Stimulated activated CD4-positive, alpha-beta T cell treated with anti-CD3 and anti-CD28 coated beads, Interleukin-2, amount 100 ng/mL, for 48 hours (primary cell): ENCODE measurements at places on chromosomes 4 and X.

DNA sequence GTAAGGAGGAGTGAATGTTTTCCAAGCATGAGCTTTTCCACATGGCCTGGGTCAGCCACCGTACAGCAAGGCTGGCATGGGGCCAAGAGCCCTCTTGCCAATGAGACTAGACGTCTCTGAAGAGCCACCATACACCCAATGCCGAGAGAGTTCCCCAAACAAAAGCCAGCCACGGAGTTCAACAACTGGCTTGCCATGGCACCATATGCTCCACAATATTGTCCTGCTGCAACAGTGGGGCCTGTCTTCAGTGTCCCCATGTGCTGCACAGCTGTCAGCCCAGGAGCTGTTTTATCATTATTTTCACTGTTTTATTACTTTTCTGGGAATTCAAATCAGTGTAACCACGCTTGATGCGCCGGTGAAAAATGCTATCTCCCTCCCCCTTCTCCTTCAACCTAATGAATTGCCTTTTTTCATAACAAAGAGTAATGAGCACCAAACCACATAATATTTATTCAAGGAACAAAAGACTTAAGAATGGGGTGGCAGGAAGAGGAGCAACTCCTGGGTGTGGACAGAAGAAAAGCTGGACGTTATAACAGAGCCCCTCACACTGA is 18.4 kb downstream of the MAML3 start:
- no peak for DNase-seq

- no peak for DNase-seq
Measured at GRCh38 chr4:111562826-111563225, 582.4 kb upstream of the FAM241A start.

DNA sequence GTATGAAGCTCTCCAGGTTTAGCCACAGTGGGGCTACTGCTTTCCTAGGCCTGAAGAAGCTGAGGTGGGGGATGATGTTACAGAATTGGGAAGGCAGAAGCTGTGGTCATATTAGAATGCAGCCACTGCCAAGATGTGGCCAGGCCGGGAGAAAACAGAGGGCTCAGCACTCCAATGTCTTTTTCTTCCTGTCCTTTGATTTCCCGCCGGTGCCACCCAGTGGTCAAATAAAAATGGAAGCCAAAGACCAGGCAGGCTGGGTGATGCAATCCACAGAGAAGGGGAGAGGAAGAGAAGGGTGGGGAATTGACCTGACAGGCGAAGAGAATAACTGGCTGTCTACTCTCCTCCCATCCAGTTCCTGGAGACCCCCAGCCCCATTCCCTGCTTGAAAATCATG is 94.9 kb upstream of the SHISA3 start:
- no peak for DNase-seq

GRCh38 chr4:7197910-7198309 is 5.6 kb downstream of the SORCS2 start:
- DNase-seq, result no peak

GRCh38 chr4:147785129-147785528 is 53.2 kb downstream of the ARHGAP10 start:
- no peak for DNase-seq

GRCh38 chrX:42189576-42189975 is 266.2 kb upstream of the CASK start:
- no peak for DNase-seq

DNA sequence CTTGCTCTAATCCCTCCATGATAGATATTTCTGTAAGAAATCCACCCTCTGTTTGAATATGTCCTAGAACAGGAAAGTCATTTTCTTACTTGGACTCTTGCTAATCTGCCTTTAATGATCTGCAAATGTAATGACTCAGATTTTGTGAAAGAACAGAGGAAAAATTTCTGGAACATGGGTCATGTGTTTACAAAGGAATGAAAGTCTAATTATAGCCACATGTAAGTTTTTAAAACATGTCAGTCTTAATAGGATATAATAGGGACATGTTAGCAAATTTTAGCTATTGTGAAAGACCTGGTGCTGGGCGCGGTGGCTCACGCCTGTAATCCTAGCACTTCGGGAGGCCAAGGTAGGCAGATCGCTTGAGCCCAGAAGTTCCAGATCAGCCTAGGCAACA is 47.6 kb downstream of the GRK4 start:
- DNase-seq, result no peak

- DNase-seq, result no peak
Measured at GRCh38 chr4:127641524-127641923, 8.8 kb downstream of the INTU start.

DNA sequence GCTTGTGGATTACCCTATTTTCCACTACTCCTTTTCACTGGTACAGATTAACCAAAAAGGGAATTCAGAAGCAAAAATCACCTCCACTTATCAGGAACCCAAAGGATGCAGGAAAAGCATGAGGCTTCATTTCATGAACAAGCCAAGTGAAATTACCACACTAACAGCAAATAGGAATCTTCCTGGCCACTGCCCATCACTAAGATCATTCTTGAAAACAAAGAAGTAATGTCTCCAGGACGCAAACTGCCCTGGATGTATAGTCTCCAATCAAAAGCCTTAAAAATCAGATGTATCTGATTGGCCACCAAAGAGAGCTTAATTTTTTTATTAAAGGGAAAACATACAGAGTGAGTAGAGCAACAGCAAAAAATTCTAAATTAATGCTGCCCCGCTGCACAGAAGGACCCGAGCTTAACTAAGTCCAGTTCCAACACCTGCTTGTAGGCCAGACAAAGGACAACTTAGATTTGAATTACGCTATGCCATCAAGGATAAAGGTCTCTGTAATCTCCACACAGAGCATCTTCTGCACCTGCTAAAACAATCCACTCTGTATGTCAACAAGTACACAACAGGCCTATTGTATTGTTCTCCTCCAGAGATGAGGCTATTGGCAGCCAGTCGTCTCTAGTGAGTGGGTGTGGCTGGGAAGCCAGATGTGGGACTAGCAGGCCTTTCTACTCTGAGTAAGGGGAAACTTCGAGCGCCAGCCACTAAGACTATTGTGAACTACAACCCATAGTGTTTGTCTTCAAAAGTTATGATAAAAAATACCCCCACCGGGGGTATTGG is 12.4 kb downstream of the ZDHHC9 start:
- DNase-seq, result no peak

- peak; percentile 38 for DNase-seq
Measured at GRCh38 chr4:183256756-183257385, 63.2 kb downstream of the CLDN22 start.

DNA sequence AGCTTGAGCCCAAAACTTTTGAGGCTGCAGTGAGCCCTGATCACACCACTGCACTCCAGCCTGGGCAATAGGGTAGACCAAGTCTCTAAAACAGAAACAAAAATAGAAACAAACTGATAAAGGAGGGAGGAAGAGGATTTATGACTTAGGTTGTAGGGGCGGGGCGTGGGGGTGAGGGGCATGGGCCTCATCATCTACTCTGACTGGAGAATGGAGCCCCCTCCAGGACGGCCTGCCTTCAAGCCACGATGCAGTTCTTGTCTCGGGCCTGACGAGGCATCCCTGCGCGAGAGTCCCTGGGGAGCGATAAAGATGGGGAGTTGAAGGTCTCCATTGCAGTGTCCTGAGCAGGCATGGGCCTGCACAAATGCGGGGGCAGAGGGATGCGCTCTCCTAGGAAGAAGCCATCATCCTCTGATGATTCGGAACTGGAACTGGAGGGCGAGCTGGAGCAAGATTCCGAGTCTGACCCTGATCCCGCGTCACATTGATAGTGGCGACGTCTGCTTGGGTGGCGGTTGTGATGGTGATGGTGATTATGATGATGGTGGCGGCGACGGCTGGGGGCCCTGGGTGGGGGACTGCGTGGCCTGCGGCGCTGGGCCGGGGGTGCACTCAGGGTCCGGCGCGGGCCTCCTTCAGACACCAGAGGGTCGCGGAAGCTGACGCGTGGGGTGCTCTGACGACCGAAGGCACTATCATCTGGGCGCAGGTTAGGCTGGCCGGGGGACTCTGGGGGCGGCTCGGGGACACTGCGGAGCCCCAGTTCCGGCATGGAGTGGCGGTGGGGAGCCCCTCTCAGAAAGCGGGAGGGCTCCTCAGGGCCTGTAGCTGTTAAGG is 4.0 kb downstream of the PLP2 start:
- no peak for DNase-seq

GRCh38 chr4:108744307-108744706 is 18.5 kb downstream of the ETNPPL start:
- DNase-seq, result no peak

DNA sequence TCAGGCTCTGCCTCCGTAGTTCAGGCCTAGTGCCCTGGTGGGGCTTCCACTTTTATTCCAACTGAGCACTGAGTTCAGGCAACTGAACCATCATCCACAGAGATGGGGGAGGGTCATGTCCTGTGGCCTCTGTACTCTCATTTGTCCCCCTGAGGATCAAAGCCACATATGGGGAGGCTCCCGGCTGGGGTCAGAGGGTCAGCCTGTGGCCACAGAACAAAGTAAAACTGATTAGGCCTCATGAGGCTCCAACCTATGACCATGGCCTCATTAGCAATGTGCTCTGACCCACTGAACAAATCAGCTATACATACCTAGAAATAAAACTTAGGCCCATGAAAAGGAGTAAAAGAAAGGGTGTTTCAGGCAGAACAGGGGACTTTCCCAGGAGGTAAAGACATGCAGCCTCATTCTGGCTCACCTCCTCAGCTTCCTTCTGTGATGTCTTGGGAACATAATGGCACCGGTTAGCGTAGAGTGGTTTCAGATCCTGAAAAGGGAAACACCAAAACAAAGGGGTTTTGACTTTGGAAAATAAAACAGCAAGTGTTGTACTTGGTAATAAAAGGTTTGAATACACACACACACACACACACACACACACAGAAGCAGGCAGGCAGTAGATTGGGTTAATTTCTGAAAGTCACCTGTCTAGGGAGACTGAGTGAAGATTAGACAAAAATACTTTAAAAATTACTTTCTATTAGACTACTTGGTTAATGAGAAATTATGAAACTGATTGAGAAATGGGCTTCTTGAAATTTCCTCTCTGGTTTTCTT is 24.3 kb downstream of the TMEM255A start:
- no peak for DNase-seq

DNA sequence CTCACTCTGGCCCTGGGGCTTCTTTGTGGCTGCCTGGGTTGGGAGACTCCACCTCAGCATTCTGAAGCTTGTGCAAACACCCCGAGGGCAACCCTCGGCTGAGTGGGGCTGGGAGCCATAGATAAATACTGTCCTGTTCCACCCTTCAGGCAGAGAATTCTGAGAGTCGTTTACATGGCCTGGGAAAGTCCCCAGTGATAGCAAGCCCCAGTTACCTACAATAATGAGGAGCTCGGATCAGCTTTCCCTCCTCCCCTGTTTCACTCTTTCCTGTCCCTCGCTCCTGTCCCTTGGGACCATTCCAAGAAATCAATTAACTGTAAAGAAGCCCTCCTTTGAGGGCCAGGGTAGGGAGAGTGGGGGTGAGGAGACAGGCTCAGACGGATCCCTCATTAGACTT is 31.6 kb upstream of the DDX3X start:
- DNase-seq, result no peak

GRCh38 chrX:92232182-92232581 is 453.0 kb downstream of the PCDH11X start:
- DNase-seq, result no peak

GRCh38 chrX:155028877-155029291 is 2.2 kb downstream of the FUNDC2 start:
- no peak for DNase-seq

DNA sequence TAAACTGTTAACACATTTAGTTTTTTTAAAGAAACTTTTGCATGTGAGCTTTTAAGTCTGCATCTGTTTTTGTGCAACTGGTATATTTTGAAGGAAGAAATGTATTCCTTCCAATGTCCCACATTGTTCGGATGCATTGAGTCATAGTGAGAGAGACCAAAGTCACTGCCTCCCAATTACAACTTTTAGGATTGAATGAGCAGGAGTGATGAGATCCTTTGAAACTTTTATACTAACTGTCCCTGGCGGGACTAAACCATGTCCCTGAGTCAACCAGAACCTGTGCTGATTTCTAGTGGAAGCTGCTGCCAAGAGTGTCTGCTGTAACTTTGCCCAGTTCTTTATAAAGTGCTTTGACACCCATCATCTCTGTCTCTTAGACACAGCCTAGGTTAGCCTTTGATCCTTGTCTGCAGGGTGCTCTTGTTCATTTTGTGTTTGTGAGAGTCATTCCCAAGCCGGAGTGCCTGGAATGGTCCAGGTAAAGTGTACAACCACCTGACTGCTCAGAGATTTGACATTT is 122.7 kb downstream of the ZNF518B start:
- DNase-seq, result no peak

- no peak for DNase-seq
Measured at GRCh38 chr4:129239088-129239487, 143.1 kb downstream of the C4orf33 start.

GRCh38 chrX:12210971-12211370 is 72.7 kb downstream of the FRMPD4 start:
- DNase-seq, result no peak

DNA sequence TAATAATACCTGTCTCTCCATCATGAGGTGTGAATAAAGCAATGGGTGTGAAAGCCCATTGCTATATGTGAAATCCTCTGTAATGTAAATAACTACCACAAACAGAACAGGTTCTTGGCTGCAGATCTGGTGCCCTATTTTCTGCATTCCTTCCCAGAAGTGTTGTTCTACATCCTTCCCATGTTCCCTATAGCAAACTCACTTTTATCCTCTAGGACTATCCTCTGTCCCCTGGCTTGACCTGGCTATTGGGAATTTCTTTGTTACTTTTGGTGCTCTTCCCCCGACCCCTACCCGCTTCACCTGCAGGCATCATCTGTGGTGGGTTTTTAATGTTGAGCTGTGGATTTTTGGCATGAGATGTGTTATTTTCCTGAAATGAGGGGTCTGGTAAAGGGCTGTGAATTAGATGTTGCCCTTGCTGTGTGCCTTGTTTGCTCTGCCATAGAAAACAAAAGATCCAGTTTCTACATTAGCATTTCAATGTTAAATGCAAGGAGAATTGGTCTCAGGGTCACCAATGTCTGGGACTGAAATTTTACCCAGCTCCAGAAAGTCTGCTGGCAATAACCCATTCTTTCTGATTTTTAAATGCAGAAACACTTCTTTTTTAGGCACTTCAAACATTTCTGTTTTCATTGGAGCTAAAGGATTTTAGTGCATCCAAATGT is 13.6 kb upstream of the FREM3 start:
- no peak for DNase-seq

DNA sequence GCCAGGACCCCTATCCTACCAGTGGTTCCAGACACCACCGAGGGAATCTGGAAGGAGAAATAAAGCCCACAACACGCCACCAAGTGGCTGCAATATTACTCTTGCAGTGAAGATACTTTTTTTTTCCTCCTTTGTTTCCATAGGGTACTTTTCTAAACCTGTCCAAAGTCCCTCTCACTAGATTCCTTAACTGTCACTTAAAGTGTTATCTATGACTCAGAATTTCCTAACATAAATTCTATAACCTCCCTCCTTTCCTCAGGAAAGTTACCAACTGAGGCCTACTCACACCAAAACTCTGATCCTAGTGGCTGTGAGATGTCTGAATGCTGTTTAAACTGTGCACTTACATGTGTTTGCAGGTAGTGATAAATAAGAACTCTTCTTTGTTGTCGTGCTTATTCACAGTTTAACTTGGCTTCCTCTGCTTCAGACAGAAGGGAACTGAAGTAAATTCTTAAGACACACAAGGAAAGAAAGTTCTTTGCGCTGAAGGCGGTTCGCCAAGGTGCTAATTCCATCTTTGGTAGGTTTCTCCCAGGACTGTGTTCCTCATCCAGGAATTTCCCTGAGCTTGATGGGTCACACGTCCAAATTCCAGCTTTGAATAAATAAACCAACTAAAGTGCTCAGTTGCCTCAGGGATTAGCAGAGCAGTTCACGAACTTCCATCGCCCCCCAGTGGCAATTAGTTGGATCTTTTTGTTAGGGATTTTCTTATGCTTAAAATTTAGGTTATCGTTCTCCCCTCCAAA is 10.7 kb upstream of the HCCS start:
- no peak for DNase-seq

- DNase-seq, result peak; percentile 27
Measured at GRCh38 chr4:82430964-82431745, 765 bp downstream of the ENOPH1 start.
